Adrenal gland (tissue), 19 donors: ENCODE measurements at places on chromosomes 7 and 10.

- no peak for DNase-seq
Observed at GRCh38 chr7:151286148-151286547, 37.7 kb upstream of the SMARCD3 start.

- DNase-seq = no peak
Observed at GRCh38 chr7:28329661-28330363, 82.5 kb upstream of the CREB5 start.

DNA sequence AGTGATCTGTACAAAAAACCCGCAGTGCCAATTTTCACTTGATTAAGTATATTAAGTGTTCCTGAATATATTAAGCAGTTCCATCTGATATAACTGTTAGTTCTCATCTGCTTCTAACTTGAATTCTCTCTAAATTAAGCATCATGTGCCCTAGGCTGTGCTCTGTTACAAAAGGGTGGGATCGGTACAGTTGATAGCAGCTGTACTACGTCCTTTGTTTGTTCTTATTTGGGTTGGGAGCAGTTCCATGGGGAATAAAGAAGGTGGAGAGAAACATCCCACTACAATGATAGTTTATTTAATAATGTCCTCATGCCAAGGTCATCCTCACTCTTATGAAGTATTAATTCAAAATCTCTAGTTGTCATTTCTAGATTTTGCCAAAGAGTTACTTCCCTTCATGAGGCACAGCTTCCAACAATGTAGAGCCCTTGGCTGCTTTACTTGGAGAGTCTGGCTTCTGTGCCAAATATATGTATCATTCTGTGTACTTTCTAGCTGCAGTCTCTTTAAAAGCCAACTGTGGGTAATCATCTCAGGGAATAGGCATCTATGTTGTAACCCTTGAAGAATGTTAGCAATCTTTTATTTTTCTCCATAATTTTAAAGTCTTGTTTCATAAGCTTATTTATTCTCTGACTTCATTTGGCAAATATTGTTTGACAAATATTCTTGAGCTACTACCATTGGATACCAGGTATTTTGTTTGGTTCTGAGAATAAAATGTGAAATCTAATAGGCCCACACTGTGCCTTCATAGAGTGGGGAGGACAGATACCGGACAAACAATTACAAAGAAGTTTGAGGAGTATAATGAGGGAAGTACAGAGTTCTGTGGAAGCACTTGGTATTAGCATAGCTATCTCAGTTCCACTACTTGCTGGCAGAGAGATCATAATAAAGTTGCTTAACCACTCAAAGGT is 22.4 kb upstream of the AHR start:
- no peak for DNase-seq

DNA sequence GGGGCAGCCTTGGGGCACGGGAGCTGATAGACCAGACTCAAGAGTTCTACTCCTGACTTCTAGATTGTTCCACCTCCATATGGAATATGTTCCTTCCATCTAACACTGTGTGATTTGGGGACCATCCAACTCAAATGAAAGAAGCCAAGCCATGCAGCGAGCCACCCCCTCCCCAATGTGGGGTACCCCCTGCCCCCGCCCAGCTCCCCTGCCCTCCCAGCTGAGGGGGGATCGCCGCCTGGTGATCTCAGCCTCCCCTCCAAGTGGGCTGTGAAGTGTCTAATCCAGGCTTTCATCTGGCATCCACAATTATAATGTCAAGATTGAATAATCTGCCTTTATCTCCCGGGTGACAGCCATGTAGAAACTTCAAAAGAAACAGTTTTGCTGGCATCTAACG is 246.1 kb downstream of the RPS24 start:
- DNase-seq = no peak

DNA sequence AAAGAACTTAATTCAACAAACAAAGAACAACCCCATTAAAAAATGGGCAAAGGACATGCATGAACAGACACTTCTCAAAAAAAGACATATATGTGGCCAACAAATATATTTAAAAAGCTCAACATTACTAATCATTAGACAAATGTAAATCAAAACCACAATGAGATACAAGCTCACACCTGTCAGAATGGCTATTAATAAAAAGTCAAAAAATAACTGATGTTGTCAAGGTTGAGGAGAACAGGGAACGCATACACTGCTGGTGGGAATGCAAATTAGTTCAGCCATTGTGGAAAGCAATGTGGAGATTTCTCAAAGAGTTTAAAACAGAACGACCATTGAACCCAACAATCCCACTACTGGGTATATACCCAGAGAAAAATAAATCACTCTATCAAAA is 19.1 kb downstream of the ZFAND4 start:
- DNase-seq = no peak

GRCh38 chr10:117271427-117271826 is 30.5 kb downstream of the SLC18A2 start:
- DNase-seq = no peak

- no peak for DNase-seq
Observed at GRCh38 chr7:104984585-104985258, 29.3 kb upstream of the KMT2E start.

DNA sequence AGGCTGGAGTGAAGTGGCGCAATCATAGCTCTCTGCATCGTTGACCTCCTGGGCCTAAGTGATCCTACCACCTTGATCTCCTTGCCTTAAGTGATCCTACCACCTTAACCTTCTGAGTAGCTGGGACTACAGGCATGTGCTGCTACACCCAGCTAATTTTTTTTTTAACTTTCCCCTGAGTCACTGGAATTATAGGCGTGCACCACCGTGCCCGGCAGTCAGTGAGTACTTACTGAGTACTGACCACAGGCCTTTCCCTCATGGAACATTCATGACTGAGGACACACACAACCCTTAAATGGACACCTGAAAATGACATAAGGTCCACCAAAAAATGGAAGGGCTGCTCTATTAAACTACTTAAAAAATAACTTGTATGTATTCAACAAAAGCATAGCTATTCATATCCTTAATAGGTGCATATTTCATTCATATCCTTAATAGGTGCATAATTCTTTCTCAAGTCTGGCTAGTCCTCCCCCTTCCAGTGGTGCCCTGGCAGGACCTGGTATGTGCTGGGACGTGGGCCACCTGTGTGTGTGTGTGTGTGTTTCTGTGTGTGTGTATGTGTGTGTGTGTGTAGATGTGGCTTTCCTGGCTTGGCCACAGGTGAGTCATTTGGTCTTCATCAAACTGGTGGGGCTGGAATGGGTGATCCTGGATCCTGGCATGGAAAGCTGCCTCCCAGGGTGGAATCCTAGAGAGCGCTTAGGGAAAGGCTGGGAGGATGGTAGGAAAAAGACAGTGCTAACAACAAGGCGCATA is 3.5 kb downstream of the FAM180A start:
- DNase-seq = no peak

DNA sequence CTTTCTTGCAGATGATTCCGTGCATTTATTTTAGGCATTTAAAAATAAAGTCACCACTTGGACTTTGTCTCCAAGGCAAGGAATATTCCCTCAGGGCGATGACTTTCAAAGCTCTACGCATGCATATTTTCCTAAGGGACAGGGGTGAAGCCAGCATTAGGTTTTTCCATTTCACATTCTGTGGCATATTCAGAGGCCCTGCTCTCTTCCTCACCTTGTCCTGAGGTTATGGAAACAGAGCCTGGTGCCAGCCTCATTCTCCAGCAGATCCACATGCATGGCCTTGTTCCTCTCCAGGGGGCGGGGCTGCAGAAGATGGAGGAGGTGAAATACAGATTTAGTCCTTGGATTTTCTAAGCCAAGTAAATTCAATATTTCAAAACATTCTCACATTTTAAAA is 11.6 kb upstream of the LYZL1 start:
- peak; percentile 69 for DNase-seq

DNA sequence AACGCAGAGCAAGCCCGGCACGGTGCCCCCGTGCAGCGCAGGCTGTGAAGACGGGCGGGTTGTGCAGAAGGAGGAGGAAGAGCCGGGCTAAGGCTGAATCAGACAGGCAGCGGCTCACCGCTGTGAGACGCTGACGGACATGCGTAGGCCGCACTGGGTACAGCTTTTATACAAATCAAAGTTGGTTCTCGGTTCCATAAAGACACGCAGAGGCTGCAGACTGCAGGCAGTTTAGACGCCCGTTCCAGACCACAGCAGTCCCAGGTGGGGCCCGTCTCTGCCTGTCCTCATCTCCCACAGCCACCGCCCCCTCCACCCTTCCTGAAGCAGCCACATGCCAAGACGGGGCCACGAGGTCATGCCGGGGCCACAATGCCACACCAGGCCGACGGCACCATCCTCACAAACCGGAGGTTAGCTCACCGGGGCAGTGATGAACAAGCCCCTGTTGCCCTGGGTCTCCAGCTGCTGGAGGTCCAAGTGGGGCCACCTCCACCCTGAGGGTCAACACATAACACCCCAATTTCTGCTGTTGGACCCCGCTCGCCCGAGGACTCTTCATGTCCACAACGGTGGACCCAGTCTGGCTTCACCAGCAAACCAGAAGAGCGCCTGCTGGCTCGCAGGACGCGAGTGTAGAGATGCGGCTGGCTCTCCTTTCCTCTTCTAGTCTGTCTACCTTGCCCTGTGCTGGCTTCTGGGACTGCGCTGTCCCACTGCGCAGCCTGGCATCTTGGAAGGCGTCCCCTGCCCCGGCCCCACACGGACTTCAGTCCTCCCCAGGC is 227.2 kb downstream of the ELFN1 start:
- DNase-seq = no peak

GRCh38 chr10:53469383-53469782 is 696.8 kb upstream of the MBL2 start:
- DNase-seq = no peak

DNA sequence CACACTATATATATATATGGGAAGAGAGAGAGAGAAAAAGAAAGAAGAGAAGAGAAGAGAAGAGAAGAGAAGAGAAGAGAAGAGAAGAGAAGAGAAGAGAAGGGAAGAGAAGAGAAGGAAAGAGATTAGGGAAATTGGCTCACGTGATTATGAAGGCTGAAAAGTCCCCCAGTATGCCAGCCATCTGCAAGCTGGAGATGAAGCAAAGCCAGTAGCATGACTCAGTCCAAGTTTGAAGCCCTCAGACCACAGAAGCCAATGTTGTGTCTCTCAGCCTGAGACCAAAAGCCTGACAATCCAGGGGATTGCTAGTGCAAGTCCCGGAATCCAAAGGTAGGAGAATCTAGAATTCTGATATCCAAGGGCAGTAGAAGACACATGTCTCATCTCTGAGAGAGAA is 206.3 kb upstream of the PRSS1 start:
- DNase-seq = no peak

GRCh38 chr7:35254496-35255442 is 869 bp upstream of the TBX20 start:
- no peak for DNase-seq

DNA sequence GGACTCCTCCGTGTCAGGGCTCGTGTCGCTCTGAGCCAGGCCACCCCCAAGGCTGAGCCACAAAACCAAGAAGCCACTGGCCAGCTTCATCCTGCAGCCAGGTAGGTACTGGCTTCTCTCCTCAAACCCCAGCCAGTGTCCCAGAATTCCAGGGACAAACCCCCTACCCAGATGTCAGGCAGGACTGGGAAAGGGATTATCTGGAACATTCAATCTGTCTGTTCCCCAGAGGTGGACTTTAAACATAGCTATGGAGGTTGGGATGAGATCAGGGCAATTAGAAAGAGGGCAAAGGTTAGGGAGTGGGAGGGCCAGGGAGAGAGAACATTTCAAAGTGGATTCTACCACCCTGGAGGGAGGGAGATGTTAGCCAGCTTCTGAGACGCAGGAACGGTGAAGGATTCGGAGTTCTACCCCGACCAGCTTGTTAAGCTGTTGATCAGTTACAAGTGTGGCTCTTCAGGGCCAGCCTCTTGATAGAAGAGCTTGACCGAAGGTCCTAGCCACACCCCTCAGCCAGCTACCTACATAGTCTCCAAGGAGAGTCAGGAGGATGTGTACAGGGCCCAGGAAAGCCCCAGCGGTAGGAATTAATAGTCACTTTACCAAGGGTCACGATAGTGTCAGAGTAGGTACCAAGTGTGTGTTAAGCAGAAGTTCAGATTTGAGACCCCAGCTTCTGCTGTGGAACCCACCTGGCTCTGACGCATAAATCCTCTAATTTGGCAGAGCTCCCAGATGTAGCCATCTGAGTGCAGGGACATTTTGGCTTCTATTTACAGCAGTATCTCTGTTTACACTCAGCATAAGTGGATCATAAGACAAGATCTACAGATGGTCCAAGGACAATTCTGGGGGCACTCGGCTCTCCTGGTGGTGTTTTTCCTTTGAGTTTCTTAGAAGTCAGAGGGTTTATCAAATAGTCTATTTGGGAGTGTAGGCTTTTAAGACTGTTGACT is at the start of gene PLA2G12B:
TSS of gene PLA2G12B (minus strand) at position 211 of the 959 bp plus-strand sequence. CDS start at position 90, 121 bp downstream.
- DNase-seq = no peak

GRCh38 chr10:72340510-72341261 is 14.0 kb downstream of the DNAJB12 start:
- peak; percentile 62 for DNase-seq
